ENCODE measurements at places on chromosomes 3 and 15. TPM values are rescaled to one million over a fixed set of nuclear protein-coding genes. Genes with fewer than 3 reads are reported as not detected.

Gene KPNA4
- 29.6 TPM for total RNA-seq

Gene OR5H15
- total RNA-seq = not detected

Gene ROPN1
- 5.3 TPM for total RNA-seq

Gene ZWILCH
- total RNA-seq = 22.5 TPM

Gene CPNE9
- not detected for total RNA-seq

Gene FANCD2OS
- not detected for total RNA-seq

Gene SEMA3G
- not detected for total RNA-seq

Gene OR4M2
- not detected for total RNA-seq

Gene PXYLP1
- total RNA-seq = 4.7 TPM

Gene PTPRG
- 23.0 TPM for total RNA-seq

Gene GOLGA6A
- under 0.01 TPM for total RNA-seq

Gene NCEH1
- total RNA-seq = 5.7 TPM

Gene HES1
- total RNA-seq = 16.4 TPM

Gene ADIPOQ
- not detected for total RNA-seq

Gene PTX3
- 3.2 TPM for total RNA-seq

Gene ALDH1L1
- total RNA-seq = 0.31 TPM

Gene ZNF502
- total RNA-seq = 2.0 TPM

Gene RGMA
- 3.4 TPM for total RNA-seq

Gene P4HTM
- total RNA-seq = 8.5 TPM

Gene TMEM158
- 6.8 TPM for total RNA-seq

Gene PRSS50
- not detected for total RNA-seq

Gene GRM7
- not detected for total RNA-seq

Gene NDUFAF3
- total RNA-seq = 62.2 TPM

Gene AHSG
- total RNA-seq = not detected

Gene LINGO1
- 4.7 TPM for total RNA-seq

Gene BSN
- total RNA-seq = 0.36 TPM

Gene COMMD4
- total RNA-seq = 130 TPM

Gene CAND2
- total RNA-seq = 2.2 TPM

Gene UQCC5
- total RNA-seq = 15.7 TPM

Gene FILIP1L
- total RNA-seq = 0.36 TPM

Gene SLC2A2
- total RNA-seq = not detected

Gene HGD
- under 0.01 TPM for total RNA-seq

Gene MAP1A
- 6.5 TPM for total RNA-seq

Gene NANOGP8
- not detected for total RNA-seq

Gene MST1R
- 3.4 TPM for total RNA-seq

Gene SMCO1
- not detected for total RNA-seq

Gene WNT7A
- not detected for total RNA-seq

Gene CYP8B1
- not detected for total RNA-seq

Gene TLE3
- 16.0 TPM for total RNA-seq

Gene MASP1
- total RNA-seq = 0.36 TPM

Gene CCDC50
- 113 TPM for total RNA-seq

Gene RBMS3
- 17.6 TPM for total RNA-seq

Gene TLR9
- total RNA-seq = not detected

Gene CHST13
- not detected for total RNA-seq

Gene GOLGA8J
- not detected for total RNA-seq

Gene SERINC4
- not detected for total RNA-seq

Gene ADAMTSL3
- total RNA-seq = under 0.01 TPM

Gene C3orf80
- total RNA-seq = not detected

Gene SGO1
- 10.3 TPM for total RNA-seq

Gene SLCO2A1
- not detected for total RNA-seq

Gene LRRC31
- not detected for total RNA-seq

Gene MANF
- total RNA-seq = 118 TPM

Gene MAGEF1
- total RNA-seq = 22.0 TPM

Gene PP2D1
- total RNA-seq = not detected

Gene SNURF
- 3.7 TPM for total RNA-seq

Gene ECE2
- not detected for total RNA-seq
